ENCODE measurements at places on chromosomes 5 and 9.

DNA sequence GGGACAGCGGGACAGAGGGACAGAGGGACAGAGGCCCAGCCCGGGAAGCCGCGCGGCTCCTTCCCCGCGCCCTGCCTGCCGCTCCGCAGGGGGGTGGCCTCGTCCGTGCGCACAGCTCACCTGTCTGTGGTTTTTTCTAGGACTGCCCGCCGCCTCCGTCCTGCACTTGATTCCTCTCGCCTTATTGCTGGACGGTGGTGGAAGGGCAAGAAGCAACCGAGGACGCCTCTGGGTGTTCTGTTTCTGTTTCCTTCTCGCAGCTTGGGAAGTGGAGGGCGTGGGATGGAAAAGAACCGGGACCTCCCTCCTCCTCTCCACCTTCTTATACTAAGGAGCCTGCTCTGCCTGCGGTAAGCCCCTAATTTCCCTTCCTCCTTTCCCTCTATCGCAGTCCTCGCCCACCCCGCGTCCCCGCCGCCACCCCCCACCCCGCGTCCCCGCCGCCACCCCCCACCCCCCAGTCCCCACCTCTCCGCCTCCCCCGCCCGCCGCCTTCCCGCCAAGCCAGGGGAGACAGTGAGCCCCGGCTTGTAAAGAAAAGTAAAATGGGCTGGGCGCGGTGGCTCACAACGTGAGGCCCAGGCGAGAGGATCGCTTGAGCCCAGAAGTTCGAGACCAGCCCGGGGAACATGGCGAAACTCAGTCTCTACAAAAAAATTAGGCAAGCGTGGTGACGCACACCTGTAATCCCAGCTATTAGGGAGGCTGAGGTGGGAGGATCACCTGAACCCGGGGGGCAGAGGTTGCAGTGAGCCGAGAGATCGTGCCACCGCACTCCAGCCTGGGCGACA, 9.6 kb upstream of the FLT4 start:
- no peak for DNase-seq

DNA sequence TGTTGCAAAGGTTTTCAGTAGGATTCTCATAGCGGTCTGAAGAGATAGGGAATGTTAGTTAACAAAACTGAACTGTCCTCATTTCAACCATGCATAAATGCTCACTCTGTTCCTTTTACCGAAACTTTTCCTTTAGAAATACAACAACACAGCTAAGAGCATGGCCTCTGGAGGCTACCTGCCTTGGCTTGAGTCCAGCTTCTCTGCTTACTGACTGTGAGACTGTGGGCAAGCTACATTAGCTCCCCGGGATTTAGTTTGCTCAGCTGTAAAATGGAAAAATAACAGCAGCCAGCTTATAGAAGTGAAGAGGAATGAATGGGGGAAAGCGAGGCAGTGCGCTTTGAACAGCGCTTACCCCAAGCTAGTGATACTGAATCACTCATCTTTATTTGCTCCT, 507.9 kb upstream of the DAP start:
- DNase-seq = no peak

DNA sequence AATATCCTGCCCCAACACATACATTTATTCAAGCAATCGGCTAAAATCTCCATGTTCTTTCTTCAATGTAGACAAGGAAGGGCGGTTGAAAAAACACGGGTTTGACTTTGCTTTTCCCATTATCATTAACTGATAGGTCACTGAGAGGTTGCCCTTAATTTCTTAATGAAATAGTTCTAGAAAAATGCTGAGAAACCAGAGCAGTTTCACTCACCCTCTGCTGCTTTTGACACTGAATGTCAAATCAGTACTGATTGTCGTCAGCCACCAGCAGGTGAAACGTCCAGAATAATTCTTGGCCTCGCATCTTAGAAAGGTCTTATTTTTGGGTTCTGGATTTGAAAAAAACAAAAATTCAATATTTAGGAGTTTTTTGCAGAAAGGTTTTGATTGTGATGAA, 8.1 kb downstream of the IL12B start:
- no peak for DNase-seq

GRCh38 chr5:89851911-89852310, 557.6 kb downstream of the CETN3 start:
- no peak for DNase-seq

GRCh38 chr5:38468978-38469706, 87.3 kb downstream of the LIFR start:
- no peak for DNase-seq

DNA sequence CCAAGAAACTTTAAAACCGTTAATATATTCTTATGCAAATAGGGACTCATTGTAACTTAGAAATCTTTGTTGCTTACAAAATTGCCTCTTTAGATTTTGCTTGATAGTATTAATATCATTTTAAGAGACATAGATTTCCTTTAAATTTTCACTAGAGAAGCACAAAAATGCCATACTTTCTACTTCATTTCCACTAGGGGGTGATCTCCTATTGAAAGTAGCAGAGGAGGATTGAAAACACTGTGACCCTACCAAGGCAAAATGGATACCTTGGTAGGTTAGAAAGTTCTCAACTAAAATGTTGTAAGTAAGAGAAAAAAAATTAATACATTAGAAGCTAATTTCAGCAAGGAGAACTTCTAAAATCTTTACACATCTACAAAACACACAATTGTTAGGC, 204.9 kb downstream of the CHSY3 start:
- no peak for DNase-seq

DNA sequence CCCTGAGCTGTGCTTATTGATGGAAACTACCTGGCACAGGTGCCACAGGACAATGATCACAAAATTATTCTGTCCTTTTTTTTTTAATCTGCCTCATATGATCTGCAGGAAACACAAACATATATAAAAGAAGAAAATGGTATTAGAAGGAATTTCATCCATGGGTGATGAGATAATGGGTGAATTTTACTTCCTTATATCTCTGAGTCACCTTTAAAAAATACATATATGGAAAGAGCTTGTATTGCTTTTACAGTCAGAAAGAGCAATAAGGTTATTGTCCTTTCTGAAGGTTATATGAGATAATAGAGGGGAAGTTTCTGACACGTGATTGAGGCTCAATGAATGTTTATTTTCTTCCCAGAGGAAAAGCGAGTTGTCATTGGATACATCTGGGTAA, 31.6 kb downstream of the NEURL1B start:
- no peak for DNase-seq

- no peak for DNase-seq
Observed at GRCh38 chr9:79259858-79260257, 311.9 kb upstream of the TLE4 start.

- no peak for DNase-seq
Observed at GRCh38 chr9:107721705-107722245, 232.2 kb upstream of the KLF4 start.

DNA sequence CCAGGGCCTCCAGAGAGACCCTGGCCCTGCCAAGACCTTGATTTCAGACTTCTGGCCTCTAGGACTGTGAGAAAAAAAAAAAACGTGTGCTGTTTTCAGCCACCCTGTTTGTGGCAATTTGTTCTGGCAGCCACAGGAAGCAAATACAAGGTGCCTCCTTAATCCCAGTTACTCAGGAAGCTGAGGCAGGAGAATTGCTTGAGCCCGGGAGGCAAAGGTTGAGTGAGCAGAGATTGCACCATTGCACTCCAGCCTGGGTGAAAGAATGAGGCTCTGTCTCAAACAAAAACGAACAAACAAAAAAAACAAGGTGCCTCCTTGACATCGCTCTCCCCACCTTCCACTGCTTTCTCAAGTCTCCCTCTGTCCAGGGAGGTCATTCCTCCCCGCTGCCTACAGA, 98.0 kb downstream of the GABBR2 start:
- no peak for DNase-seq

GRCh38 chr5:111434800-111435199, 77.5 kb downstream of the STARD4 start:
- no peak for DNase-seq

GRCh38 chr5:6365142-6365976, 13.0 kb downstream of the MED10 start:
- no peak for DNase-seq

DNA sequence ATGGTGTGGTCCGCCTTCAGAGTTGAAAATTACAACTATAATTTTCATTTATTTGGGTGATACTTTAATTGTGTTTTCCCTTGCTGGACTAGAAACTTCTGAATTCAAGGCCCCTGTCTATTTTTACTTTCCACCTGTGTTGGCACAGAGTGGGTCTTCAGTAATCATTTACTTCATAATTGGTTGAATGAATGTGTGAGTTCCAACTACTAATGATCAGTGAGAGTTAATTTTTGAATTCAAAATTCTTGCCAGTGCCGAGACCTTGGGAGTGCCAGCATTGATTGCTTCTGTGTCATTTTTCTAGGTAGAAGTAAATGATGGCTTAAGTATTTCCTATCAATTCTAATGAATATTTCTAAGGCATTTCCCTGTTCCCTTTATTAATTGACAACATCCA, 61.4 kb downstream of the PARP8 start:
- DNase-seq = no peak

All from GDM1 (cell line).